ENCODE measurements at places on chromosomes 16 and 17.

DNA sequence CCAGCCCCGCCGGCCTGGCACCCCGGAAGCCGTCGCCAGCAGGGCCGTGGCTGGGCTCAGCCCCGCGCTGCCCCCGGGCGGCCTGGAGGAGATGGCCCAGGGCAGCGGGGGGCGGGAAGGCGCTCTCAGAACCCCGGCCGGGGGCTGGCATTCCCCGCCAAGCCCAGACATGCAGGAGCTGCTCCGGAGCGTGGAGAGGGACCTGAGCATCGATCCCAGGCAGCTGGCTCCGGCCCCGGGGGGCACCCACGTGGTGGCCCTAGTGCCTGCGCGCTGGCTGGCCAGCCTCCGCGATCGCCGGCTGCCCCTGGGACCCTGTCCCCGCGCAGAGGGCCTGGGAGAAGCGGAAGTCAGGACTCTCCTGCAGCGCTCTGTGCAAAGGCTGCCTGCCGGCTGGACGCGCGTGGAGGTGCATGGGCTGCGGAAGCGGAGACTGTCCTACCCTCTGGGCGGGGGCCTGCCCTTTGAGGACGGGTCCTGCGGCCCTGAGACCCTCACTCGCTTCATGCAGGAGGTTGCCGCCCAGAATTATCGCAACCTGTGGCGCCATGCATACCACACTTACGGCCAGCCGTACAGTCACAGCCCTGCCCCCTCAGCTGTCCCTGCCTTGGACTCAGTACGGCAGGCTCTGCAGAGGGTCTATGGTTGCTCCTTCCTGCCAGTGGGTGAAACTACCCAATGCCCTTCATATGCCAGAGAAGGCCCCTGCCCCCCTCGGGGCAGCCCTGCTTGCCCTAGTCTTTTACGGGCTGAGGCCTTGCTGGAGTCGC lies 551 bp downstream of the WDR81 start:
- DNase-seq: no peak

- no peak for DNase-seq
These were observed 61.1 kb downstream of the SOCS1 start for GRCh38 chr16:11194913-11195312.

GRCh38 chr17:36598951-36599401 lies 2.4 kb upstream of the MRM1 start:
- DNase-seq: no peak

DNA sequence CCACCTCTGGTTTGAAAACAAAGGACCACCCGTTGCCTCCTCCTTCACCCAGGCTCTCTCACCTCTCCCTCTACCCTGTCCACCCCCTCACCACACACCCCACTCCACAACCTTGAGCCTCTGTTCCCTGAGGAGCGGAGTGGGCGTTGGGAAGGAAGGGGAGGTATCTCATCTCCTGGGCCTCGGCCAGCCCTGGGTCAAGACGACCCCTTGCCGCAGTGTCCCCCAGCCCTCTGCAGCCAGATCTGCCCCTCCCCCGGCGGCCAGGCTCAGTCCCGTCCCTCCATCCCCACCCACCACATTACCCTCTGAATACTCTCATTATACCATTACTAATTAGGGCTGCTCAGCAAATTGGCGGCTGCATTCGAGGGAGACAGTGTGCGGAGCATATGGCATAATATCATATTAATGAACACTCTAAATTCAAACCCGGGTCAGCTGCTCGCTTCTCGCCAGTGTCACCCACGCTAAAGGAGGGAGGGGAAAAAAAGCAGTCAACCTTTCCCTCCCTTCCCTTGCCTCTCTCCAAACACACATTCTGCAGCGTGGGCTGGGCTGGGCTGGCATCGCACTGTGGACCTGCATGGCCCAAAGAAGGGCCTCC lies 123.2 kb upstream of the LHX1 start:
- DNase-seq: no peak

DNA sequence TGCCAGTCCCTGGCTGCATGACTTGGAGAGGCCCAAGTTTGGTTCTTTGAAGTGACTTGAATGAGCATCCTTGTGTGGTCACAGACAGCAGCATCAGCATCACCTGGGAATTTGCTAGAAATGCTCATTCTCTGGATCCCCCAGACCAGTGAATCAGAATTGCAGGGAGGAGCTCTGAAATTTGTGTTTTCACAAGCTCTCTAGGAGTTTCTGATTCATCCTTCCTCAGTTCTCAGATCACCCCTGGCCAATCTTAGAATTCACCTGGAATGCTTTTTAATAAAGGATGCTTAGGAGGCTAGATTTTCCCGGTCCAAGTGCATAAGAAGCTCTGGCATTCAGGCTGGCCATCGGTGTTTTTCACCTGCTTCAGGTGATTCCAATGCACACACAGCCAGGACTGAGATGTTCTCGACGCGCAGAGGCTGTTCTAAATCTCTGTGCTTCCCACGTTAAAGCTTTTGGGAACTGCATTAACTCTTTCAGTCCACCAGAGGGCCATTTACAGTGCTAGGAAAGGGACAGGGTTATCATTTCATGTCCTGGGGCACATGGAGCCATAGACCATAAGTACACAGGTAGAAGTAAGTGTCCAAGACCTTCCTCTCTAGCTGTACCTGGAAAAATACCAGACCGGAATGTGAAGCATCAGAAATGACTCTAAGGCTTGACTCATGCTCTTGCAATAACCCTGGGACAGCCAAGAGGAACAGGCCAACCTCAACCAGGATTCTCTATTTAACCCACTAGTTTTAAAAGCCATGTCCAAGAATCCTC lies 85.7 kb upstream of the XYLT1 start:
- peak; percentile 59 for DNase-seq

DNA sequence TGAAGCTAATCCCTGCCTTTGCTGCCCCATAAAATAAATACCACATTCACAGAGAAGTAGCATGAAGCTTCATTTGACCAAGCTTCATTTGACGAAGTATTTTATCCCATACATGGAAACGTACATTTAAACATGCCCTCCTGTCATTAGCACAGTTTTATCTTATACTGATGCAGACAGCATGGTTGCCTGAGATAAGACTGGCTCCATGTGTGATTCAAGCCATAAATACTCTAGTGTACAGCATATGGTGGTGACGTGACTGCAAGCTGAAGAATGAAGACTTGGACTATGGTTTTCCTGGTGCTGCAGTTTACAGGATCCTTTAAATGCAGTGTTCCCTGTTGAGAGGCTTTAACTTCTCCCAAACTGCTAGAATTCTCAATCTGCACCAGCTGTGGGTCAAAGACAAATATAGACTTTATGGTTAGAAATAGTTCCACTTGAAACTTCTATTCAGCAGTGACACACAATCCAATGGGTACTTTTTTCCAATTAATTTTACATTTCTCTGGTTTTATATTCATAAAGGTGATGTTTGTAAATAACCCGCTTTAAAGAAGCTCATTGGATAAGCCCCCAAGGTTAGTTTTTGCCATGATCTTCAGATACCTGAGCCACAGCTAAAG lies 64.9 kb downstream of the CYB561 start:
- no peak for DNase-seq

DNA sequence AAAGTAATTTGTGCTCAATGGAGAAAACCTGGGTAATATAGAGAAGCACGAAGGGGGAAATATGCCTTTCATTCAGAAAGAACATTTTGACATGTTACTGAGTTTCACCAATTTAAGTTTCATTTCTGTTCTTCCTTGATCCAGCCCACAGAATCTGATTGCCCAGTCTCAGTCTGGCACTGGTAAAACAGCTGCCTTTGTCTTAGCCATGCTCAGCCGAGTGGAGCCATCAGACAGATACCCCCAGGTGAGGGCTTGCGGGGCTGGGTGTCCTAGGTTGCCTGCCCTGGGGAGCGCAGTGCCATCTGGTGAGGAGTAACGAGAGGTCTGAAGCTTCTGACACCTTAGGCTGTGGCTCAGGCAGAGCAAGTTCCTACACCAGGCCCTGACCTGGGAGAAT lies 17.7 kb downstream of the DDX19A start:
- no peak for DNase-seq

- no peak for DNase-seq
These were observed 7.4 kb upstream of the CD300LD start for GRCh38 chr17:74599448-74599939.

- DNase-seq: no peak
These were observed 99.2 kb upstream of the ZNF750 start for GRCh38 chr17:82938873-82939620.

GRCh38 chr17:80443916-80444643 lies 29.1 kb downstream of the ENDOV start:
- no peak for DNase-seq

DNA sequence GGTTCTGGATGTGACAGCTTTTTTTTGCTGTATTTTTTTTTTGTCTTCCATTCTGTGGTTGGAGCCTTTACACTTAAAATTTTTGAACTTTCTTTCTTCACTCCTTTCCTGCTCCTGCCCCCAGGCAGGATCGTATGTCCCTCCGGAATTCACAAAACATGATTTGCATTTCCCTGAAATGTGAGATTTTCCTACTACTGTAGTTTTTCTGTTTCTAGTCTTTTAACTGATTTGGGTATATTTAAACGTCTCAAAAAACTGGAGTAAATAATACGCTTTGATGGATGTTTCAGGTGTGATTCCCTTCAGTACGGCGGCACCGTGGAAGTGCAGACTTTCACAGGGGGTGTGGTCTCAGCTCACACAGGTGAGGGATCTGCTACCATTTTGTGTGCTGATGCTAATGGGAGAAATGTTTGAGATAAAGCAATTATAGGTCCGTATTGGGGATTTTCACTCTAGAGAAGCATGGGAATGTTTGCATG lies 686 bp downstream of the SRCAP start:
- no peak for DNase-seq

- no peak for DNase-seq
These were observed 30.1 kb downstream of the ARHGAP17 start for GRCh38 chr16:24984903-24985675.

GRCh38 chr16:24070851-24071250 lies 185.3 kb upstream of the CACNG3 start:
- peak; percentile 42 for DNase-seq

DNA sequence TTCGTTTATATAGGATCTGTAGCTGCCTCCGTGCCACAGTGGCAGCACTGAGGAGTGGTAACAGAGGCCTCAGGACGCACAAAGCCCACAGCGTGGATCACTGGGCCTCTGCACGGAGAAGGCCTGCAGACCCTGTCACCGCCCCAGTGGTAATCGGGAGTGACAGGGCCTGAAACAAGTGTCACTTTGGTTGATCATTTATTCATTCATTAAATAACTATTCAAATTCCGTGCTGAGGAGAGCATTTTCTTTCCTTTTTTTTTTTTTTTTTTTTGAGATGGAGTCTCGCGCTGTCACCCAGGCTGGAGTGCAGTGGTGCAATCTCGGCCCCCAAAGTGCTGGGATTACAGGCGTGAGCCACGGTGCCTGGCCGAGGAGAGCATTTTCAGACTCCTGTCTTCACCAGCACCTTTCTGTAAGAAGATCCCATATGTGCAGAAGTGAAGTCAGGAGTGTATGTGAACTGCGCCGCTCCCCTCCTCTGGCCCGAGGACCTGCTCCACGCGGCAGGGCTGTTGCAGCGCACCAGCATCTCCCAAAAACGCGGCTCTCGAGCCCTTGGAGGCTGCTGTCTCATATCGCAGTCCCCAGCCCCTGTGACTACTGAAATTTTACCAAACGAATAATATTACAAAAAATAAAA lies 44.9 kb upstream of the TRAP1 start:
- no peak for DNase-seq

- peak; percentile 49 for DNase-seq
These were observed 17.0 kb downstream of the CAVIN1 start for GRCh38 chr17:42405963-42406495.

GRCh38 chr17:958712-959451 lies 20.7 kb downstream of the NXN start:
- DNase-seq: no peak

- no peak for DNase-seq
These were observed 24.4 kb upstream of the NOS2 start for GRCh38 chr17:27824745-27825144.

GRCh38 chr17:78738698-78739097 lies 43.4 kb downstream of the CYTH1 start:
- no peak for DNase-seq

- DNase-seq: no peak
These were observed 34.9 kb downstream of the CMC2 start for GRCh38 chr16:80971819-80972218.

DNA sequence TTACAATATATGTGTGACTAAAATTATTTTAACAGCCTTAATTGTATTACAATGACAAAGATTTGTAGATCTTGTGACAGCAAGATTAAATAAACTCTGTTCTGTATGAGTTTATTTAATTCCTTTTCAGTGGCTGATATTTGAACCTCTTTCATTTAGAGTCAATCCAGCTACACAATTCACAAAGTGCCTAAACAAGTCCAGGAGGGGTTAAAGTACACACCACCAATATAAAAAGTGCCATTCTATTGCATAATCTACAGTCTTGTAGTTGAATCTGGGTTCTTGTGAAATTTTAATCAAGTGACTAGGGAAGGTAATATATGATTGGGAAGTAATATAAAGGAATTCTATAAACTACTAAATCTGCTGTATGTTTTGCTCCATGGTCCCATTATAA lies 3.9 kb upstream of the NFAT5 start:
- no peak for DNase-seq
